ENCODE measurements at places on chromosomes 6 and 20.

DNA sequence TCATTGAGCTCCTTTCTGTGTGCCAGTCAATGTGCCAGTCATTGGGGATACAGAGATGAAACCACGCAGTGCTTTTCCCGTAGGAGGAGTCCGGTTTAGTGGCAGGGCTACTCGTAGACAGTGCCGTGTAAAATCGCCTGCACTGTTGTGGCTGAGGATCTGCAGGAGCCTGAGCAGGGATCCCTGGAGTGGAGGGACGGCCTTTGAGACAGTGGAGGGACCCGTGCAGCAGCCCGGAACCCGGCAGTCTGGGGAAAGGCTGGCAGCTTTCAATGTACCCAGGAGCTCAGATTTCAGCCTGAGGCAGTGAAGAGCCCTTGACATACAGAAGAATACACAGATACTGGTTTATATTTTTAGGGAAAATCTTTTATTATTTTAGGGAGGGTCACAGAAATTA, 203.3 kb downstream of the ARID1B start:
- no peak for DNase-seq

DNA sequence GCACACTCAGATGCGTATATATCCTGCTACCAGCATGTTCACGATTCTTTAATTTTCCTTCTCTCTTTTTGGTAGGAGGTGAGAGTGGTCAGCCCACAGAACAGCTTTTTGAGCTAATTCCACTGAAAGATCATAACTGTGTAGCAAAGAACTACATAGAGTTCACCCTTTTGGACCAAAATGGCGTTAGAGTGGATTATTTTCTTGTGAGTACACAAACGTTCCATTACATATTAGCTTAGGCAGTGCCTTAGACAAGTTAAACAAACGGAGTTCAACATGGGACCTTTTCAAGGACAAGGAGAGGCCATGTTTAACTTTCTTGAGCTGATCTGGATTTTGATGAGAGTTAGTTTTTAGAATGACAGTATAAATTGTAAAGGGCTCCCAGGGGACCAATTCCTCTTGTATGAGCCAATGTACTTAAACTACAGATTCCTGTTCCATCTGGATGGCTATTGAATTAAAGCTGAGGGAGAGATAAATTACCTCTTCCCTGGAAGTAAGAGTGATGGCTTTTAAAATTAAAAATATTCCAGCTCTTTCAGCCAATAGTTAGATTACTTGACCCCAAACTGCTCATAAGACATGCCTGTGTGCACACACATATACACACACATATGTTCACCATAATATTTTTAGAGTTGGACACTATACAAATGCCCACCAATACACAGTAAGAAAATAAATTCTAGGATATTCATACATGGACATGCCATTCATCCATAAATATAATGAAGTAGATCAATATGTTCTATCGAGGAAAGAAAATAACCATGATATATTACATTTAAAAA, 25.6 kb upstream of the ARMH2 start:
- DNase-seq: no peak

DNA sequence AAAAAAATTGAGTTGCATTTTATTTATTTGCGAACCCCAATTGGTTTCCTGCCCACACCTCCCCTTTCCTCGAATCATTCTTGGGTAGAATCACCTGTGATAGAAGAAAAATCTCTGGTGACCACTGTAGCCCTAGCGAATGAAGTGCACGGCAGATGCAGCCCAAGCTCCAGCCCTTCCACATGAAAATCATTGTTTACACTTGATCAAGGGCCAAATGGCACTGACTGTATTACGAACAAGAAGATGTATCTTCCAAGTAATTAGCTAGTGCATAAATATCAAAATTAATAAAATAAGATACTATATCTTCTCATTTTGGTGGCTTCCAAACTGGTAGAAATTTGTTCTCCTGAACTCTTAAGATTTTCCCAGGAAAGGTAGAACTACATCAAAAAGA, 93.4 kb upstream of the ARID1B start:
- no peak for DNase-seq

- DNase-seq: no peak
Measured at GRCh38 chr6:160221423-160221822, 37.2 kb downstream of the SLC22A2 start.

GRCh38 chr20:62019144-62019805, 46.4 kb downstream of the TAF4 start:
- no peak for DNase-seq

- no peak for DNase-seq
Measured at GRCh38 chr6:3451498-3451897, 5.4 kb downstream of the SLC22A23 start.
